ENCODE measurements at places on chromosomes 5 and 9.

GRCh38 chr9:137069508-137070091 lies 757 bp downstream of the SAPCD2 start:
- no peak for DNase-seq

- DNase-seq: no peak
Observed at GRCh38 chr9:72817413-72817812, 135.4 kb downstream of the ALDH1A1 start.

GRCh38 chr9:128099231-128099931 lies 28.1 kb downstream of the PTGES2 start:
- DNase-seq: no peak

DNA sequence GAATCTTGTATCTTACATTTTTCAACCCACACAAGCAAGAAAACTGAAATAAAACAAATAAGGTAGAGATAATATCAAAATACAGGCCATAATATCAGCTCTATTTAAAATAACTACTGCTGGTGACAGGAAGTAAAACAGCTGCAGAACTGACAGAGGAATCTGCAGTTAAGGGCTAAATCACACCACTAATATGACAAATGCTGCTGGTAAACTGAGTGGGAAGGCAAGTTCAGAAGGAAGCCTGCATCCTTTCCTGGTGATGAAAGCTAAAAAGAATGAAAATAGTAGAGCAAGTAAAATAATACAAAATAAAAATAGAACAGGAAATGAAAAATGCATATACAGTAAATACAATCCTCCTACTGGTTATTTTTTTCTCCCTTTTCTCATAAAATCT lies 1293.7 kb upstream of the C9orf72 start:
- no peak for DNase-seq

DNA sequence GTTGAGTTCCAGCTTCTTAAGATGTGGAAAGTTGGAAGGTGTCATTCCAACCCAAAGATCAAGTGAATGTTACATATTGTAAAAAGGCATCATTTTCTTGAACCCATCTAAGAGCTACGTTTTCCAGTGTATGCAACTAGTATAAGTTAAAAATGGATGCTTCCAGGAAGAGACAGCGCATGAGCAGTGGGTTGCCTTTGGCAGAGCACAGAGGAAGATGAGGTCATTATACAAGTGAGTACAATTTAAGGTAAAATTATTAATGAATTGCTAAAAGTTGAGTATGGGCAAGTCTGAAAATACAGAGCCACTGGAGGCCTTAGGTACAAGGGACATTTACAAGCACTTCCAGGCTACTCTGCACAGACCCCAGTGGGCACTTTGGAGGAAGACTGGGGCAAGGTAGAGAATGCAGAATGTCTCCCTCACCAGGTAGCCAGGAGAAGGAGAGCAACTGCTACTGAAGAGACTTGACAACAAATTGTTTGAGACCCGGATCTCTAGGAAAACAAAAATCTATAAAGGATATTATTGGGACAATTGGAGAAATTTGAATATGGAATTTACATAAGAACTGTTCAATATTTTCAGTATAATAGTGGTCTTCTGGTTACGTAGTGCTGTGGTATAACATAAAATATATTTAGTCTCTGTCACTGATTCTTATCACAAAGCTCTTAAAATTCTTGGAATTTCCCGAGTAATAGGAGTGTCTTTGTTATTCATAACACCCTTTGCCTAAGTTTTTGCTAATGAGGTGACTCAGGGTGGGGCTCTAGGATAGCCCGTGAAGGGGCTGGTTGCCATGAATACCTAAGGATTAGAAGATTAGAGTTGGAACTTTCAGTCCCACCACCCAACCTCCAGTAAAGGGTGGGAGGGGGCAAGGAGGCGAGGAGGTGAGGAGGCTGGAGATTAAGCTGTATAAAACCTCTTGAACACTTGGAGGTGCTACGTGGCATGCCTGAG lies 129.9 kb upstream of the FER start:
- DNase-seq: no peak

GRCh38 chr5:172642051-172642409 lies 967 bp downstream of the NEURL1B start:
- DNase-seq: no peak

DNA sequence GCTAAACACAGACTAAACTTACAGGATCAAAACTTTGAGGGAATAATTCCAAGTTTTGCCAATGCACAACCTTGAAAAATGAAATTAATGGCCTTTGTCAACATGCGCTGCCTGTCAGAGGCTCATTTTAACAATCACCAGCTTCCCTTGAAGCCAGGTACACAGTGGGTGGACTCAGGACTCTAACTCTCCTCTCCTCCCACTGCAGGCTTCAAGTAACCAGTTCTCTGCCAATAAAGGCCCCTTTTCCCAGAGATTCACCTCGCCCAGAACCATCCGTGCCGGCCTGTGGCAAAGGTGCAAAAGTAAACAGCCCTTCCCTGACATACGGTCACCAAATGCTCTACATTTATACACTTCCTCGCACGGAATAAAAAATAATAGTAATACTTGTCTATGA lies 18.4 kb upstream of the FBP2 start:
- DNase-seq: no peak

DNA sequence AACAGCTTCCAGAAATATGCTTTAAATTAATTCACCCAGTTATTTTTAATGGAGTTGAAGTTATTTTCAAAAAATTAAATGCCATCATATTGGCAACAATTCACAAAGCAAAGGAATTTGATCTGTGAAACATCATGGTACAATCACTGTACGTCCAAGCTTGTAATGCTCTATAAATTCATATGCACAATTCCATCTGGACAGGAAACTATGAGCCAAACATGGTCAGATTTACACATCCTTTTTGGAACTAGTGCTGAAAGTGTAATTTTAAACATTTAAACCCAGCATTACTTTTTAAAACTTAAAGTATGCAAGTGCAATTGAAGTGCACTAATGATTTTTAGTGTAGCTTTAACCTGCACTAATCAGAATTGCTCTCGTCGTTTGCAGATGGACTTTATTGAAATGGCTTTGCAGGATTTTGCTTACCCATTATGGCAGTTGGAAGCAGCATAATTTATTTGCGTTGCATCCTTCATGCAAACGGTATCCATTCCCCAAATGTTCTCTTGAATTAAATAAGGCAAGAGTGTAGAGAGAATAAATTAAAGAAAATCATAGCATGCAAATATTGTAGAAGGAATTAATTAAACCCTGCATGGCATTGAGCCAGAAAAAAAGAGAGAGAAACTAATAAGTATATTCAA lies 21.0 kb upstream of the OR13F1 start:
- no peak for DNase-seq

GRCh38 chr5:45509371-45509770 lies 186.8 kb downstream of the HCN1 start:
- DNase-seq: no peak

- DNase-seq: no peak
Observed at GRCh38 chr5:168401226-168401625, 85.0 kb upstream of the RARS1 start.

- DNase-seq: no peak
Observed at GRCh38 chr9:124399323-124399967, 15.8 kb downstream of the PSMB7 start.

DNA sequence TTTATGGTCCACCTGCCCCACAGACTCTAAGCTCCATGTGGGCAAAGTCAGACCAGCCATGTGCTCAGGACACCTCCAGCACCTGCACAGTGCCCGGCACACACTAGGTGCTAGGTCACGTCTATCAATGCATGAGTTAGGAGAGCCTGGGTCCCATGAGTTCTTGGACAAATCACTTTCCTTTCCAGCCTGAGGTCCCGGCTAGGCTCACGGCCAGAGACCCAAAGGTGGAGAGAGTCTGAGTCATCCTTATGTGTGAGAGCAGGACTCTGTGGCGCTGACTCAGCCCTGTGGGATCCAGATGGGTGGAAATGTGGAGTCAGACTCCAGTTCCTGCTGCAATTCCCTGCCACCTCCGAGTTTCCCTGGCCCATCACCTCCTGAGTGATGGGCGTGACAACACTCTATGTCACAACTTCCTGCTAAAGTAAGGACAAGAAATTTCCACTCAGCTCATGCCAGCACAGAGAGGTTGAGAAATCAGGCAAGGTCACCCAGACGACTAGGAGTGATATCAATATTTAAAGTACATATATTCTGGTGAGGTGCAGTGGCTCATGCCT lies 2.5 kb upstream of the ST6GALNAC4 start:
- DNase-seq: peak; percentile 99
